ENCODE measurements at places on chromosomes 12 and 14.

DNA sequence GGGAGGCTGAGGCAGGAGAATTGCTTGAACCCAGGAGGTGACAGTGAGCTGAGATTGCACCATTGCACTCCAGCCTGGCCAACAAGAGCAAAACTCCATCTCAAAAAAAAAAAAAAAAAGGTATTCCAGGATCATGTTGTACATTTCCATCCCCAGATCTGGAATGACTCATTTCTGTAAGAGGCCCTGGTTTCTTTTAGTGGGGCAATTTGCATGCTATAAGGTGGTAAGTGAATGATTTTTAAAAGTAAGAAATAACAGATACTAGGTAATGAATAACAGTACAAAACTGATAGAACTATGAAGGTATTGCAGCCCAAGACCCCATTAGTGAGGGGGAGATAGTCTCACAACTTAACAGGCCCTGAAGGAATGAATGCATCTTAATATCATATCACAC, 17.7 kb upstream of the ADCK1 start:
- no peak for DNase-seq

DNA sequence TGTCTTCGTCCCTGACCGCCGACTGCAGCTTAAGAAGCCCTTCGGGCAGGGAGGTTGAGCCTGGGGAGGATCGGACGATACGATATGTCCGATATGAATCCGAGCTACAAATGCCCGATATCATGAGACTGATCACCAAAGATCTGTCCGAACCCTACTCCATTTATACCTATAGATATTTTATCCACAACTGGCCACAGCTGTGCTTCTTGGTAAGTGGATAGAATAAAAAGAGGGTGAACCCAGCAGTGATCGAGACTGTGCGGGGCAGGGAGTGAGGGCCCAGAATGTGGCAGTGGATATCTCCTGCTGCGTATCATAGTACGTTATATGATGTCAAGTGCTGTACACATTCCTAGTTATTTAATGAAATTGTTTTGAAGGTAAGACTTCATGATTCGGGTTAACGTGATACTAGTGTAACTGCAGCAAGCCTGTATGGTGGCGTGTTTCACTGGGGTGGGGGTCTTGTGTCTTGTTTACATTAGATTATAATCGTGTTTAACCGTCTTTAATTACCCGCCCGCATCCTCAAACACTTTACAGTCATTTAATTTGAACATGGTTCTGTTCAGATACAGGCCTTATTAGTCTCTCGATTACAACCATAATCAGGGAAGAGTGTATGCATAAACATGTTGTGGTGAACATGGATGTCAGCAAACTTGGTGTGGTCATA, 1.3 kb downstream of the NAA30 start:
- no peak for DNase-seq

- DNase-seq = no peak
These were observed 193.1 kb downstream of the SOX5 start for GRCh38 chr12:23756416-23756815.

- no peak for DNase-seq
These were observed 4.9 kb downstream of the GALNT6 start for GRCh38 chr12:51386351-51386750.

DNA sequence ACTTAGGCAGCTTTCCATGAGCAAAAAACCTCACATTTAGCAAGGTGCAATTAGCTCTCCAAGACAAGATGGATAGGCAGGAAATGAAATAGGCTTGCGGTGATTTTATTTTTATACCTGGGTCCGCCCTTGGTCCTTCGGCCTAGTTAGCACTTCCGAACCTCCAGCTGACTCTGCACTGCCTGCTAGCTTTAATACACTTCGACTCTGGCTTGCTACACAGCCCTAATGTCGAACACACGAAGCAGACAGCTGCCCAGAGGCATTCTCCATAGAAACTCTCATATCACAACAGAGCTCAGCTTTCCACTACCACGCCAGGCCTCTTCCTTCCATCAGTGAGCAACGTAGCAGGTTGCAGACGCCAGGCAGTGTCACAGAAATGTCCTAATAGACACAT, 688.0 kb downstream of the VRK1 start:
- DNase-seq = no peak

- DNase-seq = no peak
These were observed 67.3 kb downstream of the ZNF664 start for GRCh38 chr12:124040291-124040690.

- DNase-seq = no peak
These were observed 36.0 kb downstream of the MUCL1 start for GRCh38 chr12:54890339-54890738.

DNA sequence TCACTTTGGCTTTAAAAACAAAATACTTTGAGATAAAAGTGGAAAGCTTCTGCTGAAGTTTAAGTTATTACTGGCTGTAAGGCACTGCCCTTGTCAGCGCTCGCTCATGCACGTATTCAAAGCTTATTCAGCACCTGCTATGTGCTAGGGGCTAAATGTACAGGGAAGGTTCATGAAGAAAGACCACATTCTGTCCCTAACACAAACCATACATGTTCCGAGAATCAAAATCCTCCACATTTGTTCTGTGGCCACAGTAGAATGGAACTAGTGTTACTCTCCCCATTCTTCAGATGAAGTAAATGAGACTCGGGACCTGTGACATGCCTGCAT, 33.8 kb upstream of the GPR68 start:
- no peak for DNase-seq

GRCh38 chr12:89678225-89678624, 30.4 kb downstream of the ATP2B1 start:
- no peak for DNase-seq

GRCh38 chr14:80718940-80719339, 222.6 kb downstream of the CEP128 start:
- no peak for DNase-seq

- no peak for DNase-seq
These were observed 196.2 kb upstream of the FOXG1 start for GRCh38 chr14:28570391-28570790.

- no peak for DNase-seq
These were observed 35.1 kb downstream of the PPP2R5E start for GRCh38 chr14:63508033-63508432.

GRCh38 chr12:109537136-109537535, 36.2 kb downstream of the MMAB start:
- no peak for DNase-seq

GRCh38 chr14:99880651-99881420, 87.6 kb downstream of the EML1 start:
- no peak for DNase-seq

- DNase-seq = no peak
These were observed 15.7 kb downstream of the NUDT4 start for GRCh38 chr12:93393425-93393824.

- DNase-seq = no peak
These were observed 20.6 kb upstream of the PYGL start for GRCh38 chr14:50964683-50965390.

GRCh38 chr12:113788020-113788856, 177.9 kb downstream of the RBM19 start:
- DNase-seq = no peak

DNA sequence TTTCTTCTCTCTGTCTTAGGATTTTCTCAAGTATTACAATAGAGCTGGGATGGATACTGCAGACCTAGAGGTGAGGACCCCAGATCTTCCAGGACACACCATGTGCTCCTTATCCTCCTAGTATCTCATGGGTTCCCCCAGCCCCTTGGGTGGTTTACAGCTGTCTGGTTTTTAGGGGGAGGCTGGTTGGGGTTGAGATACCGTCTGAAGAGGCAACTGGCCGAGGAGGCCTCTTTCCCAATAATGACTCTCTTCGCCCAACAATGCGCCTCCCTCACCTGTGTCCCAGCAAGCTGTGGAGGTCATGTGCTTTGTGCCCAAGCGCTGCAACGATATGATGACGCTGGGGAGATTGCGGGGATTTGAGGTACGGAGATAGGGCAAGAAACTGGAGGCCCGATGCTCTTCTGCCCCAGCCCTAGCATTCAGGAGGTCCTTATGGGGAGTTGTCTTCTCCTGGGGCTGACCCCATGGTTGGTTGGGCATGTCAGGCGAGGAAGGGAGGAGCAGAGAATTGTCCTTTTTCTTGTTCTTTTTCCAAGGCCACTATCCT, 3.8 kb downstream of the ARHGEF25 start:
- no peak for DNase-seq

DNA sequence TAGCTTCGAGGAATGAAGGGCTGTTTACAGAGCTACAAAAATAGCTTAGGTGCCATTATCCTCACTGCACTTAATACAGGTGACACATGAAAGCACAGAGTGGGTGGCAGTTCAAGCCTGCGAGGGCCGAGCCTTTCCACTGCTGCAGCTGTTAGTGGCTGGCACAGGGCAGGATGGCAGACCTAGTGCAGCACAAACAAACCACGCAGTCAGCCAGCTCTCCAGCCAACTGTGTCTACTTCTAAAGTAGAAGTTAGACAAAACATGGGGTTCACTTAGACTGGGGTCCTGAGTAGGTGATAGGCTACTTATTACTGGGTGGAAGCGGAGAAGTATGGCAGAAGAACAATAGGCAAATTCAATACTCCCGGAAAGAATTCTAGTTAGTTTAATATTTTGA, 95.4 kb downstream of the DUSP16 start:
- DNase-seq = peak; percentile 49

GRCh38 chr12:6691473-6691872, 2.3 kb upstream of the ZNF384 start:
- DNase-seq = no peak

DNA sequence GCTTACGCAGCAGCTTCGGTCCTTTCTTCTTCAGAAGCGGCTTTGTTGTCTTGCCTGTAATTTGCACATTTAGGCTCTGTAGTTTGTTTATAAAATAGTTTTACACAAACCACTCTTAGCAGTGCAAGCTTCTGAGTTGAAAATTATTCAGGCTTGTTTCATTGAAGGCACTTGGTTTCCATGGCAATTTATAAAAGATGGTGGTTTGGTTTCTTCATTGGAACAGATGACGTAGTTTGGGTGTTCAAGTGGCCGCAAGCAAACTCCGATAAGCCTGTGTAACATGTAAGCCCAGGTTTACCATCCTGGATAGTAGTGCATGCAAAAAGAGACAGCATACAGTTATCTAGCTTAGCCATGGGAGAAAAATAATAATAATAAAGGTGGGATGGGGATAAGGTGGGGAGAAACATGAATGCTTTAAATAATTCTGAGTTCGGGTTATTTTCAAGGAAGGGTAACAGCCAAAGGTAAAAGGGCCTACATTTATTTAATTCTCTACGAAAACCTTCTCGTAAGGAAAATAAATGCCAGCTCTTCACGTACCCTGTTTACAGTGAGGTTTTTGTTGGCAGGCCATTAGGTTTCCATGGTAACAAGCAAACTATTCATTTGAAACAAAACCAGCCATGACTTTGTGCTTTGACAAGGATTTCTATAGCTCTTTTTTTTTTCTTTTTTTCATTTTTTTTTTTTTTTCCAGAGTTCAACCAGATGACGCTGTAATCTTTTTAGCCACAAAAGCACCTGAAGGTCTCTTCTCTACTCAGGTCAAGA, 189.6 kb upstream of the RPL10L start:
- DNase-seq = no peak

GRCh38 chr12:79121486-79121885, 256.9 kb downstream of the SYT1 start:
- DNase-seq = no peak

DNA sequence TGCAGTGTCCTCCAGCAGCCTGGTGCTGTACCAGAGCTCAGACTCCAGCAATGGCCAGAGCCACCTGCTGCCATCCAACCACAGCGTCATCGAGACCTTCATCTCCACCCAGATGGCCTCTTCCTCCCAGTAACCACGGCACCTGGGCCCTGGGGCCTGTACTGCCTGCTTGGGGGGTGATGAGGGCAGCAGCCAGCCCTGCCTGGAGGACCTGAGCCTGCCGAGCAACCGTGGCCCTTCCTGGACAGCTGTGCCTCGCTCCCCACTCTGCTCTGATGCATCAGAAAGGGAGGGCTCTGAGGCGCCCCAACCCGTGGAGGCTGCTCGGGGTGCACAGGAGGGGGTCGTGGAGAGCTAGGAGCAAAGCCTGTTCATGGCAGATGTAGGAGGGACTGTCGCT, 15.2 kb downstream of the C12orf43 start:
- DNase-seq = no peak

- DNase-seq = no peak
These were observed at the start of gene CEBPE for GRCh38 chr14:23118506-23119362. CEBPE (minus strand) TSS chr14:23119255; CDS start chr14:23119091, 164 bp downstream.

Data from activated CD4-positive, alpha-beta T cell treated with anti-CD3 and anti-CD28 coated beads, Interleukin-2, Interleukin-6, amounts not matched to agents 100 ng/mL and 50 ng/mL, durations not matched to agents 16 hours and 8 hours (primary cell).